ENCODE measurements at places on chromosomes 7 and 10. TPM values are rescaled to one million over a fixed set of nuclear protein-coding genes. Genes with fewer than 3 reads are reported as not detected.

- peak overlapping the region; percentile 65 for H3K27ac ChIP-seq
- no peaks in the 10 kb centered on the region for H3K36me3 ChIP-seq
- H3K27me3 ChIP-seq: no peaks in the 10 kb centered on the region
Measured at GRCh38 chr10:102764470-102765161, 20.9 kb downstream of the WBP1L start.

- no peak for DNase-seq
- H3K27me3 ChIP-seq: no peaks in the 10 kb centered on the region
- H3K4me1 ChIP-seq: no peaks in the 10 kb centered on the region
- H3K36me3 ChIP-seq: no peaks in the 10 kb centered on the region
- no peak overlapping the region for H3K4me3 ChIP-seq
Measured at GRCh38 chr7:83427884-83428283, 221.1 kb downstream of the SEMA3E start.

- H3K4me1 ChIP-seq: peaks cover 86% of the 10 kb centered on the region
- DNase-seq: peak; percentile 41
- H3K27ac ChIP-seq: peak overlapping the region; percentile 84
- no peak overlapping the region for H3K4me3 ChIP-seq
- H3K36me3 ChIP-seq: no peaks in the 10 kb centered on the region
- no peaks in the 10 kb centered on the region for H3K27me3 ChIP-seq
Measured at GRCh38 chr7:55075464-55076021, 56.7 kb downstream of the EGFR start.

DNA sequence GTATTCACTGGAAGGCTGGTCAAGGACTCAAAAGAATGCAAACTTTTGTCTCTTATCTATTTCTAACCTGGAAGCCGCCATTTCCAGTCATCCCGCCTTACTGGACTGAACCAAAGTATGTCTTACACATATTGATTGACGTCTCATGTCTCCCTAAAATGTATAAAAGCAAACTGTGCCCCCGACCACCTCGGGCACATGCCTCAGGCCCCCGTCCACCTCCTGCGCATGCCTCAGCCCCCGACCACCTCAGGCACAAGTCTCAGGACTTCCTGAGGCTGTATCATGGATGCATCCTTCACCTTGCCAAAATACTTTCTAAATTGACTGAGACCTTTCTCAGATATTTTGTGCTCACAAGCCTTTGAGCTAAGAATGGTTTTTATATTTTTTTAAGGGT is 148.6 kb downstream of the PTPRN2 start:
- H3K27me3 ChIP-seq: no peaks in the 10 kb centered on the region
- peaks cover 5% of the 10 kb centered on the region for H3K36me3 ChIP-seq
- no peak overlapping the region for H3K27ac ChIP-seq
- H3K4me1 ChIP-seq: no peaks in the 10 kb centered on the region

- H3K27ac ChIP-seq: no peak overlapping the region
- no peaks in the 10 kb centered on the region for H3K27me3 ChIP-seq
- H3K4me3 ChIP-seq: no peak overlapping the region
- H3K4me1 ChIP-seq: peaks cover 6% of the 10 kb centered on the region
- DNase-seq: no peak
- H3K36me3 ChIP-seq: no peaks in the 10 kb centered on the region
Measured at GRCh38 chr7:95929710-95930280, 157.4 kb downstream of the DYNC1I1 start.

DNA sequence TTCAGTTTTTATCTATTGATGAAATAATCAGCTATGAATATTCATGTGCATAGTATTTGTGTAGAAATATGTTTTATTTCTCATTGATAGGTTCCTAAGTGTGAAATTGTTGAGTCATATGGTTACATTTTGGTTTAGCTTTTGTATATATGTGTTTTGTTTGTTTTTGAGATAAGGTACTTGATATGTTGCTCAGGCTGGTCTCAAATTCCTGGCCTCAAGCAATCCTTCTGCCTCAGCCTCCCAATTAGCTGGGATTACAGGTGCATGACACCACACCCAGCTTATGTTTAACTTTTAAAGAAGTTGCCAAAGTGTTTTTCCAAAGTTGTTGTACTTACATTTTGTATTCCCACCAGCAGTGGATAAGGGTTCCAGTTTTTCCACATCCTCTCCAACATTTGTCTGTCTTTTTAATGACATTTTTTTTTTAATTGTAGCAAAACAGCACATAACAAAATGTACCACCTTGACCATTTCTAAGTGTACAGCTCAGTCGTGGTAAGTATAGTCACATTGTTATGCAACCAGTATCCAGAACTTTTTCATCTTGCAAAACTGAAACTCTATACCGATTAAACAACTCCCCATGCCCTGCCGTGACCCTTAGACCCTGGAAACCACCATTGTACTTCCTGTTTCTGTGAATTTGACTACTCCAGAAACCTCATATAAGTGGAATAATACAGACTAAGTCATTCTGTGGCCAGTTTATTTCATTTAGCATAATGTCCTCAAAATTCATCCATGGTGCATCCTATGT is 12.6 kb upstream of the UBE2D1 start:
- DNase-seq: no peak
- no peak overlapping the region for H3K27ac ChIP-seq
- H3K4me3 ChIP-seq: no peak overlapping the region
- no peaks in the 10 kb centered on the region for H3K36me3 ChIP-seq

DNA sequence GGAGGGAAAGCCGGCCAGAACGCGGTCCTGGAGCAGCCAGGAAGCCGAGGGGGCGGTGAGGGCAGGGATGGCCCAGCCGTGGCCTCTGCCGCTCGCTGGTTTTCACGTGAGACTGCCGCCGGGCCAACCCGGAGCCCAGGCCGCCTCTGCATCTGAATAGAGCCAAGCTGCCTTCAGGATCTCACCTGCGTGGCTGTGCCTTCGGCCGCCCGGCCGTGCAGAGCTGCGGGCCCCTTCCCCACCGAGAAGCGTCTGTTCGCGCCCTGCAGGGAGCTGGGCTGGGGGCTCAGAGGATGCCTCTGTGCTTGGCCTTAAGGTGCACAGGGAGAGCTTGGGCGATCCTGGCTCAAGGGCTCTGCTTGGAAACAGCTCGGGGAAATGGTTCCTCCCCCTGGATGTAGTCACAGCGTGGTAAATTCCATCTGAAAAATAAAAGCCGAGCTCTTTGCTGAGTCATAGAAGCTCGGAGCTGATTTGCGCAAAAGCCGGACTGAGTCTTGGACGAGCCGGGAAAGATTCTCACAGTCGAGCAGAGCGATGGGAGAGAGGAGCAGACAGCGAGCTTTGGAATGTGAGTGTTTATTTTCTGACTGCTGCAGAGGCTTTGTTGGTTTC is at the start of gene JAKMIP3:
TSS of gene JAKMIP3 (plus strand) at position 456 of the 615 bp plus-strand sequence. CDS start 38,863 bp downstream, outside the sequence.
- H3K4me1 ChIP-seq: peaks cover 21% of the 10 kb centered on the region
- peak; percentile 35 for DNase-seq
- peak within 1 kb of the TSS; percentile 10 for H3K27ac ChIP-seq

GRCh38 chr10:105952153-105952552 is 1212.4 kb downstream of the SORCS1 start:
- no peak overlapping the region for H3K27ac ChIP-seq
- H3K27me3 ChIP-seq: no peaks in the 10 kb centered on the region
- H3K36me3 ChIP-seq: no peaks in the 10 kb centered on the region
- peak; percentile 82 for DNase-seq
- H3K4me1 ChIP-seq: no peaks in the 10 kb centered on the region
- no peak overlapping the region for H3K4me3 ChIP-seq

GRCh38 chr10:12409161-12409560 is 59.8 kb downstream of the CAMK1D start:
- H3K36me3 ChIP-seq: no peaks in the 10 kb centered on the region
- peaks cover 7% of the 10 kb centered on the region for H3K27me3 ChIP-seq
- no peak overlapping the region for H3K27ac ChIP-seq
- H3K4me3 ChIP-seq: no peak overlapping the region

DNA sequence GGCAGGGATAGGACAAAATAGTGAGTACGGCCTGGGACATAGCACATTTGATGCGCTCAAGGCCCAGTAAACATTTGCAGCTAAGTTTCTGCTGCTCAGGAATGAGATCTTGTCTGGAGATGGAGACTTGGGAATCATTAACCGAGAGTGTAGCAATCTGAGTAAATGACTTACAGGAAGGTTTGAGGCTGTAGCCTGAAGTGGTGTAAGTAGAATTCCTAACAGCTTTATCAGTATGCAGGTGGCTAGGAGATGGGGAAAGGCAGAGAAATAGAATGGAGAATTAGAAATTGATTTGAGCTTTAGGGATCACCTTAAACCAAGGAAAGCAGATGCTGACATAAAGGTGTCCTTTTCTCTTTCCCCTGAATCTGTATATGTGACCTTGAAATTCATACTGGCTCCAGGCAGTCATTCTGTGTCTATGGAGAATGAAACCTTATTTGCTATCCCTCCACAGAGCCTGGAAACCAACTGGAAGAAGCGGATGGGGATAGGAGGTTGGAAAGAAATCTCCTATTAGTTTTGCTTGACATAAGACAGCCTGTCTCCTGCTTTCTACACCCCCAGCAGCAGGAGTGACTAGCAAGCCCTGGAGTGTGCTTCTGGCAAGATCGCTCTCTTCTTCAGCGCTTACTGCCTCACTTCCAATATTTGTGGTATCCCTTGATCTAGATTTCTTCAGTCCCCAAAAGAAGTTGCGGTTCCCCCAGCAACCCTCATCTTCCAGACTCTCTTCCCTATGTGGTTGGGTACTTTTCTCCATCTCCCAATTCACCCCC is 6.4 kb upstream of the PON2 start:
- no peak overlapping the region for H3K27ac ChIP-seq
- no peaks in the 10 kb centered on the region for H3K27me3 ChIP-seq
- DNase-seq: peak; percentile 75
- H3K4me1 ChIP-seq: no peaks in the 10 kb centered on the region
- no peak overlapping the region for H3K4me3 ChIP-seq

TSPAN33 gene
- 2.9 TPM for total RNA-seq

FOXP2 gene
- total RNA-seq: 3.5 TPM

Data from stomach (tissue), 19 donors.